ENCODE measurements at places on chromosomes 4 and X.
A peak's percentile ranks its signal among the peaks of the same experiment; 100 is the strongest.

GRCh38 chrX:123648028-123648810 is 84.6 kb downstream of the THOC2 start:
- DNase-seq: no peak

DNA sequence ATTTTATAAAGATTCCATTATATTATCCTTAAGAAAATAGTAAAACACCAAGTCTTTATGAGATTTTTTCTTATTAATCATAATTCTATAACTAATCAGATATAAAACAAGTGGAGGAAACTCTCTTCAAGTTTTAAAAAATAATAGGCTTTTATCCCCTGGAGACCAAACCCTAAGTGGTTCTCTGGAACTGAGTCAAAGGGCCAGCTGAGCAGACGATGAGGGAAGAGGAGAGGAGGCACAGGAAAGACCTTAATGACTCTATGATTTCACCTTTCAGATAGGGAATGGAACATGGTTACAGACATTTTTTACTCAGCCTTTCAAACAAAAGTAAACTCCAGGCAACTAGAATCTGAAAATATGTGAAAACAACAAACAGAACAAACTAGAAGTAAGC is 201.8 kb downstream of the SLC39A8 start:
- no peak for DNase-seq

DNA sequence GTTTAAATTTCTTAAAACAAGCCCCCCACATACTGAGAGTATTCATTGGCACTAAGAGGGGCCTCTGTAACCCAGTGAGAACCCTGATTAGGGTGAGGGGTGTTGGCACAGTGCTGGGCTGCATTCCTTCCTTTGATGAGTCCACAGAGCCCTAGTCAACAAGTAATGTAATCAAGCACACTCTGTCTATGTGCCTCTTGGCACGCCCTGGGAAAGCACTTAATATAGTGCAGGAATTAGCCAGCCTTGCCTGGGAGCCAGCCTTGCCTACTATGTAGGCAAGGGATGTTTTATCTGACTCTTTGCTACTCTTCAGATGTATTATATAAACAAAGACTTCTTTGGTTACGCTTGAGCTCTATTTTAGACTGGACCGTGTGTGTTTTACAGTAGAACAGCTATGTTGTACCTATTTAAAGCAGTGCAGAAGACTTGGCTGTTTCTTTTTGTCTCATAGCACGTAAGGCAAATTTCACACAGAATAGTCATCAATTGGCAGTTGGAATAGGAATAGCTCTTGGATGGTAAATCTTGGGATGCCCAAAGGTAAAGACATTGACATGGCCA is 64.3 kb downstream of the FRAS1 start:
- DNase-seq: no peak

DNA sequence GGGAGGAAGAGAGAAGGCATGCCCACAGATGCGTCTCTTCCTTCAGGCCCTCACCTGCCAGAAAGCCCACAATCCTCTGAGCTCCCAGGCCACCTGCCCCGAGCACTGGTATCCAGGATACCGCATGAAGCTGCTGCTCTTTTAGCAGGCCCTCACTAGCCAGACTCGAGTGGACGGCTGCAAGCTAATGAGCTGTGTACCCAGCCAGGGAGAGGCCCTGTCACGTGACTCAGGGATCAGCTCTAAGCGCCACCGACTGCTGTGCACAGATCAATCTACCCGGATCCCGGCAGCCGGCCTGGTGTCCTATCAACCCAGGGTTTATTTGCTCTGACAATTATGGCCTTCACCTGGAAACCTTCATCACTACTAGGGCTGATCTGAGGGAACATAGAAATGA is 39.0 kb downstream of the BCOR start:
- DNase-seq: no peak

- DNase-seq: no peak
Measured at GRCh38 chrX:150482537-150483206, 85.7 kb upstream of the MTM1 start.

- no peak for DNase-seq
Measured at GRCh38 chr4:149709640-149710039, 106.0 kb downstream of the IQCM start.

DNA sequence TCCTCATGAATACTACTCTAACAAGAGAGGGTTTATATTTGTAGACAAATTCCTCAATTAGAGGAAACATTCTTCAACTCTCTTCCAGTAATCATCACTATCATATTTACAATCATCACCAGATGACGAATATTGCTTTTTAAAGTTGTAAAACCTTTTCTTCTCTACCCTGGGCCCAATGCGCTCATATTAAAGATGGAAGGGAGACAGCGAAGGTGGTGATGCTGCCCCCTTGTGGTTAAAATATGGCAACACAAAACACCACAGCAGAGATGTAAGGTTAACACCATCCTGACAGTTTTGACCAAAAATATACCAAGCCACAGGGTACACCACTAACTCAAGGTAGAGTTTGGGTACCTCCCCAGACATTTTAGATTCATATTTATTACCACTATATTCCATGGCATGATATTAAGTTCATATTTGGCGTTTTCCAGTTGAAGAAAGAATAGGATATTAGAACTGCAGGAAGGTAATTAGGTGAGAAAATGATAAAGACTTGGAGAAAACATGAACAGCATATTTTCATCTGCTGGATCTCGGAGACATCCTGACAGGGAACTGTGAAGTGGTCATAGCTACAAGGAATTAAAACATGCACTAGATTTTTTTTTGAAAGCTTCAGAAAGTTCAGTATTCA is 72.8 kb downstream of the SLC9A7 start:
- DNase-seq: no peak

DNA sequence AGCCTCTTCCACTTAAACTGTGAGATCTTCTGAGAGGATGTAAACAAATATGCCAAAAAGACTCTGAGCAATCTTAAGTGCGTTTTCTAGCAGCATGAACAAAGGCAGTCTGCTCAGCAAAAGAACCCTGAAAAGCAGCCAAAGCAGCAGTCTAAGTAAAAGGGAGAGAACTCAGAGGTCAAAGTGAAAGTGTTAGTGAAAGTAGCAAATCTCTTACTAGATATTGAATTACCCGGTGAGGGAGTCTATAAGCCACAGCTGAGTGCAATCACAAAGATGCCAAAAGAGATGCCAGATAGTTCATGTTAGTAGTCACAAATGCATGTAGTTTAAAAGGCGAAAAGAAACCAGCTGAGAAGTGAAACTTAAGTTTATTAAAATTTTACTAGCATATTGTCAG is 7.9 kb upstream of the GNRHR start:
- no peak for DNase-seq

- peak; percentile 2 for DNase-seq
Measured at GRCh38 chr4:16226816-16227461, 668 bp upstream of the TAPT1 start.

DNA sequence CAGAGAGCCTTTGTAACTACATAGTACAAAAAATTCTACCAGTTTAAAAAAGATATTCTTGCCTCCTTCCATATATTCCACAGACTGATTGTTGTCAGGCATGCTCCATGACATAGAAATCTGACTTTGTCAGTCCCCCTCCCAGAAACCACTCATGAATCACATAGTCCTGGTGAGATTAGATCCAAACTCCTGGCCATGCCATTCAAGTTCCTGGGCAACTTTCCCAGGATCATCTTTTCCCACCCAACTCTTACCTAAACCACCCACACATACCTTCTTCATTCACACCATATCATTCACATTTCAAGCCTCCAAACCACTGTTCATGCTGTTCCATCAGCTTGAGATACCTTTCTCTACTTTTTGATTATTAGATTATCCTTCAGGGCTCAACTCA is 46.4 kb downstream of the SLC16A2 start:
- DNase-seq: no peak

DNA sequence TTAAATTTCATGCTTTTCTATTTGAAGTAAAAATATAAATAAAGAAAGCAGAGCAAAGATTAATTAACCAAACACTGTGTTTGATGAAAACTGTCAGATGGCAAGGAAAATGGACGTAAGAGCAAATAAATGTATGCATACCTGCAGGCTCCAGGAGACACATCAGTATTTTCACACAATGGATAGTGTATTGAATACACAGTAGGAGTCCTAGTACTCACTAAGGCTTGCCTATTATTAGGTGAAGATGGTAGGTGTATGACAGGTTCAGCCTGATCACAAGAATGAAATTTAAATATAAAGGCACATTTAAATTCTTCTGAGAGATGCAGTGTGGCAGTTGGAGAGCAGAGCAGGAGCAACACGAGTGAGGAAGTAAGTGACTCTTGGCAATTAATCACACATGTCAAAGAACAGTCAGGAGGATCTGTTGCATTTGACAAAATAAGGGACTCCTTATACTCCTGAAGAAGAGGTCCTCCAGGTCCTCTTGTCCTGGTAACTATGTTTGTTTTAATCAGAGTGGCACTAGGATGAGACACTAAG is 106.0 kb upstream of the NDST4 start:
- DNase-seq: no peak

DNA sequence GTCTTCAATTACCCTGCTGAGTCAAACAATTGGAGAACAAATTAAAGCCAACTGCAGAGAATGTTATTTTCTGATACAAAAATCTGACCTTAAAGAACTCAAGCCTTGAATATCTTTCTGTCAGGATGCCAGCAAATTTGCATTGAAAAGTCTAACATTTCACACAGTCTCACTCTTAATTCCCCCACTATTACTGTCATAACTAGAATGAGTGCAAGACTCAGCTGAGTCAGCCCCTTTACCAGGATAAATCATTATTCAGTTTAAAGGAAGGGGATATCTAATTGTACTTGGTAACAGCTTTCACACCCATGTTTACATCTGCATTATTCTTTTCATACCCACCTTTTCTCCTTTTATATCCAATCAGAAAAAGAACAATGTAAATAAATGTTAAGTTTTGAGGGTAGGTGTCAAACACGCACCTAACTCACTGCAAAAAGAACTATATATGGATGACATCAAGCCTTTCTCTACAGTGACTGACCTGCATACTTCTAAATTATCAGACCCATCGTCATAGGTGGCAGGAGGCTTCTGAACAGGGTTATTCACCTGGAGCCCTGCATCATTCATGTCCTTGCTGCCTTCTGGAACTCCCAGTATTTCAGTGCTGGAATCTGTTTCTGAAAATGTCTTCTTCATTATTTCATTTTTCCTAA is 117.4 kb downstream of the TMA16 start:
- DNase-seq: no peak

DNA sequence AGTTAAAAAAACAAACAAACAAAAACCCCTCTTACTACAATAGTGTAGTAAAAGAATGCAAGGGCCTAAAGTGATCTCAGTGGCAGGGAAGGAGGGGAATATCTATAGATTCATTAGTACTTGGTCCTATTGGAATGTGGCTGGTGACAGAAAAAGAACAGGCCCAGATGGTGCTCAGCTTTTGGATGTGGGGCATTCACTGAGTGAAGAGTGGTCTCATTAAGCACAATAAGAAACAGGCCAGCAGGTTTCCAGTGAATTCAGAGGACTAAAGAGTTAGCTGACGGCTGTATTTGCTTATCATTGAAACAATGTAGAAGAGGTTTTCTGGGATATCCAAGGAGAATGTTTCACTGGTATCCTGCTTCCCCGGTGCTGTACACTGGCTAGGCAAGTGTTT is 243.8 kb upstream of the HHIP start:
- DNase-seq: no peak

GRCh38 chr4:146398404-146398803 is 123.3 kb downstream of the SLC10A7 start:
- no peak for DNase-seq

- DNase-seq: peak; percentile 6
Measured at GRCh38 chrX:137227151-137227550, 193.4 kb upstream of the GPR101 start.

- DNase-seq: no peak
Measured at GRCh38 chr4:99264927-99265326, 25.9 kb downstream of the ADH1A start.

- DNase-seq: no peak
Measured at GRCh38 chrX:139930916-139931645, 1.8 kb downstream of the ATP11C start.

GRCh38 chrX:13545726-13546125 is 23.7 kb upstream of the EGFL6 start:
- DNase-seq: no peak

DNA sequence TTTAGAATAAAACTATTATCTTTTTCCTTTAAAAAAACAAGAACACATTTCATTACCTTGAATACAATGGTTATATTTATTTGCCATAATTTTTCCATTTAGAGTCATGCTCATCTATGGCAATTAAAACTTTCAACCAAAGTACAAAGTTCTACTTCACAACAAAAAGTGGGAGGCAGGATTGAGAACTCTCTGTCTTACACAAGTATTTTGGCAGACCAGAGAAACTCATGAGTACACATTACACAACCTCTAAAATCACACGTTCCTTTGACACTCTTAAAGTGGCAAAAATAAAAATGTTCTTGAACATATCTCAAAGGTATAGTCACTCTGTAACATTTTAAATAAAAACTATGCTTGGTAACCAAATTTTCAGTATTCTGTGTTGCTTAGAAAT is 213.4 kb downstream of the IL15 start:
- DNase-seq: no peak

DNA sequence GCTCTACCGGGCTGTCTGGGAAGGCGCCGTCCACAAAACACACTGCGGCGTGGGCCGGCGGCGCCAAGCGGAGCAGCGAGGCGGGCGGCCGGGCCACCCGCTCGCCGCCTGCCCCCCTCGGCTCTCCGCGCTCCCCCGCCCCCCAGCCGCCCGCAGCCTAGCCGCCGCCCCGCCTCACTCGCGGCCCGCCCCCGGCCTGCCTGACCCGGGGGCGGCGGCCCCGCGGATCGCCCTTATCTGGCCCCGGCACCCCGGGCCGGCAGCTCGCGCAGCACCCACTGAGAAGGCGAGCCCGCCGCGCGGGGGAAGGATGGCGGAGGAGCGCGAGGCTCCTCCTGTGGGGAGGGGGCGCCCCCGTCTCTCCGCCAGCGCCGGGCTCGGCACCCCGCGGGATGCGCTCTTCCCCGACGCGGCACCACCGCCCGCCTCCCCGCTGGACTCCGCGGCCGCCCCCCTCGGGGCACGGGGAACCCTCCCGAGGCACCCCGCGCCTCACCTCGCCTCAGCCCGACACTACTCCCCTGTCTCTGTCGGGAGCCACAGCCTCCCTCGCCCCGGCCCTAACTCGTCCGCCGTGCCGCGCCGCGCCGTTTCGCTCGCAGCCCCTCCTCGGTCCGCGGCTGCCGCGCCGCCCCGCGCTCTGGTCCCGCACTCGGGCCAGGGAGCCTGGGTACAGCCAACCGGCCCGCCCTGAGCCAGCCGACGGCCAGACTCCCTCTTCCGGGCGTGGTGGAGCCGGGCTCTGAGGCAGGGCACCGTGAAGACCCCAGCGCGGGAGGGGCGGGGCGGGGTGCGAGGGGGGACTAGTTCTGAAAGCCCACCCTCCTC is 566 bp downstream of the ATP11C start:
- no peak for DNase-seq

- DNase-seq: no peak
Measured at GRCh38 chrX:121135488-121136207, 88.2 kb downstream of the GLUD2 start.

Data from skin of body (tissue), 3 donors.